Activated T-cell treated with anti-CD3 and anti-CD28 coated beads for 4 hours (primary cell): ENCODE measurements at places on chromosomes 12 and 14.

- no peak for DNase-seq
These were observed 19.1 kb upstream of the SLC38A2 start for GRCh38 chr12:46391630-46392029.

DNA sequence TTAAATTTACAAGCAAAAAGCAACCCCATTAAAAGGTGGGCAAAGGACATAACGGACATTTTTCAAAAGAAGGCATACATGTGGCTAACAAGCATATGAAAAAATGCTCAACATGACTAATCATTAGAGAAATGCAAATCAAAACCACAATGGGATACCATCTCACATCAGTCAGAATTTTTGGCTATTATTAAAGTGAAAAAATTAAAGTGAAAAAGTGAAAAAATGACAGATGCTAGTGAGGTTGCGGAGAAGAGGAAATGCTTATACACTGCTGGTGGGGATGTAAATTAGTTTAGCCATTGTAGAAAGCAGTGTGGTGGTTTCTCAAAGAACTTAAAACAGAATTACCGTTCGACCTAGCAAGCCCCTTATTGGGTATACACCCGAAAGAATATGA is 7.9 kb downstream of the OTOGL start:
- no peak for DNase-seq

GRCh38 chr12:72289633-72290032 is 17.5 kb downstream of the TRHDE start:
- no peak for DNase-seq

- no peak for DNase-seq
These were observed 116.6 kb upstream of the BCL2L14 start for GRCh38 chr12:11954181-11954580.

DNA sequence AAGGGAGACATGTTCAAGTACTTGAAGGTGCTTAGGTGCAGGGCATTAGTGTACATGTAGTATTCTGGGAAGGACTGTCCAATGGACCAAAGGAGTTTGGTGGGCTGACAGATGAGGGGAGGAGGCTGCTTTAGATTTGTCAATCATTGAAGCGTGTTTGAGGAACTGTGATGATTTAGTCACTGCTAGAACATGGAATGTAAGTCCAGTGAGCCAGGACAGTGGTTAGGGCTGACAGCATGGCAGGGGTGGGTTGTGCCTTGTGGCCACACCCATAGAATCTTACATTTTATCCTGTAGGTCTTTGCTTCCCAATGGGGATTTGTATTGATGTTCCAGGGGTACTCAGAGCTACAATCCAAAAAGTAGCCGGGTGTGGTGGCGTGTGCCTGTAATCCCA is 24.6 kb downstream of the DIP2B start:
- no peak for DNase-seq

- DNase-seq: no peak
These were observed 4.6 kb upstream of the SEC23A start for GRCh38 chr14:39107591-39107996.

DNA sequence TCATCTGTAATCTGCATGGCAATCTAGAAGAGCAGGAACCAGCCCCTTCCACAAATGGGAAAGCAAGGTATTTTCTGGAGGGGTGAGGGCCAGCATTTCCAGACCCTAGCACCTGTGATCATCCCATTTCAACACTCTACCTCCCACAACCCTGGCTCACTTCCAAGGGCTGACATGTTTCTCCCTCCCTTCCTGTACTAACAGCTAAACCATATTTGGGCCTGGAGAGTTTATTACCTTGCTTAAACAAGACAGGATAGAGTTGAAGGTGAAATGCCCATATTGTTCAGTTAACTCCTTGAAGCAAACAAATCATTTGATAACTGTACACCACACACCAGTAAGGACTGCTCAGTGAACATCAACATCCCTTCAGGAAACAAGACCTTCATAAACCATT is 158.4 kb downstream of the PPM1H start:
- DNase-seq: no peak

DNA sequence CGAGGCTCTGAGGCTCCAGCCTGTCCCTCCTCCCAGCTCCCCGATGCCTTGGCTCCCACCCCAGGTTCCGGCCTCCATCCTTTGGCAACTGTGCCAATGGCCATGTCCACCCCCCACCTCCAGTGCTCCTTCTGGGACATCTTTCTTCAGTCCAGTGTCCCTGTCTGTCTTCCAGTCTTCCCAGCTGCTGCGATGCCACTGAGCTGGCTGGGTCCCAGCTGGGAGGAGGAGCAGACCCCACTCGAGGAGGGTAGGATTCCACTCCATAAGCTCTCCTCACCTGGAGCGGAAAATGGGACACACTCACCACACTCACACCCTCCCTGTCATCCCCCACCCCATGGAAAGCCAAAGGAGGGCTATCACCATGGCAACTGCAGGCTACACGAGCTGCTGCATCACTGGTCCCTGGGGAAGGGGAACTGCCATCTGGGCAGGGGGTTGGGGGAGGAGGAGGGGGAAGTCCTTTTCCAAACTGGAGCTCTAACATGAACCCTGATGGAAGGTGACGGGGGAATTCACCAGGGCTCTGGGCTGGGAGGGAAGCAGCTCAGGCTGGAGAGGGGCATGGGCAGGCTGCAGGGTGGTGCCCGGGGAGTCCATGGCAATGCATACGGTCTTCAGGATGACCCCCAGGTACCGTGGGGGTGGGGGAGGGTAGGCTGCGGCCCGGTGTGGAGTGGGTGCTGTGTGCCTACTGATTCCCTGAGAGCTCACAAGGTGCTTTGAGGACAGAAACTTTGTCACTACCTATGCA is 94.3 kb downstream of the LRRC74A start:
- no peak for DNase-seq
